ENCODE measurements at places on chromosomes 5 and 9.

GRCh38 chr5:43643327-43643726, 40.3 kb downstream of the NNT start:
- H3K4me3 ChIP-seq, result no peak overlapping the region
- H3K4me1 ChIP-seq, result peaks cover 10% of the 10 kb centered on the region
- no peak overlapping the region for H3K27ac ChIP-seq
- no peak for DNase-seq

- no peak overlapping the region for H3K27ac ChIP-seq
- DNase-seq, result no peak
- H3K36me3 ChIP-seq, result peaks cover 43% of the 10 kb centered on the region
Observed at GRCh38 chr5:1511651-1512540, 11.9 kb downstream of the LPCAT1 start.

DNA sequence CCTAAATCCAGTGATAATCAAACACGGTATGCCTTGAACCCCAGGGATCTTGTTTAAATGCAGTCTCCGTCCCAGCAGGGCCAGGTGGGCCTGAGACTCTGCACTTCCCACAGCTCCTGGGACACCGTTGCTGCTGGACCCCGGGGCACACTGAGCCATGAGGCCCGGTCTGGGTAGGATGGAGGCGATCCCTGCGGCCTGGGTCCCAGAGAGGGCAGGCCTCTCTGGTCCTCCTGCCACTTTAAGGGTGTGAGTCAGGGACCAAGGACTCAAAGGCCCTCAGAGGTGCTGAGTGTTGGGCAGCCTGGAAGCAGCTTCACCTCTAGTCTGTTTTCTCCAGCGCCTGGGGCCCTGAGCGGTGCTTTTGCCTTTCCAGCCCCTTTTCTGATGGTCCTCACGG, 34.1 kb upstream of the SLC9A3 start:
- DNase-seq, result no peak
- H3K36me3 ChIP-seq, result no peaks in the 10 kb centered on the region
- no peaks in the 10 kb centered on the region for H3K4me1 ChIP-seq
- H3K27me3 ChIP-seq, result peaks cover 7% of the 10 kb centered on the region
- H3K4me3 ChIP-seq, result no peak overlapping the region

DNA sequence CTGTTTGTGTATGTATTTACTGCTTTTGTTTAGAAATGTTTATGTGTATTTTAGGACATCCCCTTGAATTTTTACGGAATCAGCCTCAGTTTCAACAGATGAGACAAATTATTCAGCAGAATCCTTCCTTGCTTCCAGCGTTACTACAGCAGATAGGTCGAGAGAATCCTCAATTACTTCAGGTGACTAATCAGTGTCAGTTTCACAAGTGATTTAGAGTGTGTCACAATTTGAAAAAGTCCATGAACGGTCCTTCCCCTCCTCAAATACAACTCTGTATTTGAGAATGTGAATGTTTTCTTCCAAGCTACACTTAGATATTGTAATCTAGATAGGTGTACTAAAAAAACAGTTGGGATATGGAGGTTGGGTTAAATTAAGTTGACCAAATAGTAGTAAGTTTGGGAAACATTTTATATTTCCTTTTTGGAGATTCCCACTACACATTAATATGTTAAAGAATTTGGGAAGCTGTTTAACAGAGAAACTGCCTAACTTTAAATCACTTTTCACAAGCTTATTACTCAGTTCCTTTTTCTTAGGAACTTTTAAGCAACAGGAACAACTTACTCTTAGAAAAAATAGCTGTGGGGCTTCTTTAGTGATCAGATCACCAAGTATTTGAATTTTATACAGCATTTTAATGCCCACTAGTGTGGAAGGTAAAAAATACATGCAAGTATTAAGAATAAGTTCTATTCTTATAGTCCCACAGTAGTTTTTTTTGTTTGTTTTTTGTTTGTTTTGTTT, 40.9 kb downstream of the RAD23B start:
- no peak for DNase-seq
- peaks cover 92% of the 10 kb centered on the region for H3K36me3 ChIP-seq
- no peak overlapping the region for H3K4me3 ChIP-seq
- no peak overlapping the region for H3K27ac ChIP-seq

All from esophagus squamous epithelium (tissue), 5 donors.